GM04503 (cell line): ENCODE measurements at places on chromosomes 4 and X.
A peak's percentile ranks its signal among the peaks of the same experiment; 100 is the strongest.

GRCh38 chrX:125810856-125811255 lies 355.2 kb downstream of the DCAF12L2 start:
- no peak for DNase-seq

- no peak for DNase-seq
Measured at GRCh38 chrX:23954396-23954795, 46.6 kb downstream of the CXorf58 start.

DNA sequence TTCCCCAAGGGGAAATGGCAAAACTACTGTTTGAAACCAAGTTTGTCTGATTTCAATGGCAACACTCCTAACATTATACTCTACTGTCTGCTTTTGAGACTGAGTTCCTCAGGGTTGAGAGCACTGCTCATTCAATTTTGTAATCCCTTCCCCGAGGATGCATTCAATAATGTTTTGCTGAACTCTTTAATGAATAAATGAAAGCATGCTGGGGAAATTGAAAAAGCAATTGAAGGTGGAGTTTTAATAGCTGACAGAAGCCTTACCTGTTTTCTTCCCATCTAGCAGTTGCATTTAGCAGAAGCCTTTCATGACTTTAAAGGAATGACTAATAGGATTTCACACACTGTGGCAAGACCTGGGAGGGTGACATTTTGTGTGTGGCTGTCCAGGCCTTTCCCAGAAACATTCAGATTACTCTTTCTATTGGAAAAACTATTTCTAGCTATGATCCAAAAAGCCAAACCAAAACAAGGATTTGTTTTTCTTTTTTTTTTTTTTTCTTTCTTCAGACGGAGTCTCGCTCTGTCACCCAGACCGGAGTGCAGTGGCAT lies 45.1 kb downstream of the DTHD1 start:
- no peak for DNase-seq

GRCh38 chr4:99893029-99893428 lies 1.2 kb downstream of the LAMTOR3 start:
- no peak for DNase-seq

DNA sequence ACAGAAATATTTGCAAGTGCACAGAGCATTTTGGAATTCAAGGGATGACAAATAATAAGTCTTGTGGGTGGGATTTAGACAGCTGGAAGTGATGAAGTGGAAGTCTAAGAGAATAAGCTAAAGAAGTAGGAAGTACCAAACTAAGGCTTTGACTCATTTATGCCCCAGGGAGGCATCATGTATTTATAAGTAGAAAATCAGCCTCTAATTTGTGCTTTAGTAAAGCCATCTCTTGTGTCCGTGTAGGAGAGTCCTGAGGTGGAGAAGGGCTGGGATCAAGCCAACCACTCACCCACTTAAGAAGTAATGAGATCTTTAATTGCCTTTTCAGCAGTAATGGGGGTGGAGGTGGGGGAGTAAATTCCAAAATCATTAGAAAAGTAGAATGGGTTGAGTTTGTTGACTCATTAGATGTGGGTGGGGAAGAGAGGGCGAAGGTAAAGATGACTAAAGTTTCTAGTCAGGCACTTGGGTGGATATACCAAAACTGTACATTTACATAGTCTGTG lies 356.7 kb downstream of the STIM2 start:
- DNase-seq, result peak; percentile 22

DNA sequence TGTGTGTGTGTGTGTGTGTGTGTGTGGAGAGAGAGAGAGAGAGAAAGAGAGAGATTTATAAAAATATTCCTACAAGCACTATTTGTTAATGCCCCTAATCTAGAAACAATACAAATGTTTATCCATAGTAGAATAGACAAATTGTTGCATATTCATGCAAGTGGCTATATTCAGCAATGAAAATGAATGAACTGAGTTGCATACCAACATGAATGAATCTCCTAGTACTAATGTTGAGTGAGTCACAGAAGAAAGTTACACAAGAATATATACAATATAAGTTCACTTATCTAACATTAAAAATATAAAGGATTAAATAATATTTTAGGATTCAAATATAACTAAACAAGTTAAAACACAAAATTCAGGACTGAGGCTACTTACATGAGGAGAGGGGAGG lies 456.8 kb upstream of the AMOT start:
- no peak for DNase-seq

DNA sequence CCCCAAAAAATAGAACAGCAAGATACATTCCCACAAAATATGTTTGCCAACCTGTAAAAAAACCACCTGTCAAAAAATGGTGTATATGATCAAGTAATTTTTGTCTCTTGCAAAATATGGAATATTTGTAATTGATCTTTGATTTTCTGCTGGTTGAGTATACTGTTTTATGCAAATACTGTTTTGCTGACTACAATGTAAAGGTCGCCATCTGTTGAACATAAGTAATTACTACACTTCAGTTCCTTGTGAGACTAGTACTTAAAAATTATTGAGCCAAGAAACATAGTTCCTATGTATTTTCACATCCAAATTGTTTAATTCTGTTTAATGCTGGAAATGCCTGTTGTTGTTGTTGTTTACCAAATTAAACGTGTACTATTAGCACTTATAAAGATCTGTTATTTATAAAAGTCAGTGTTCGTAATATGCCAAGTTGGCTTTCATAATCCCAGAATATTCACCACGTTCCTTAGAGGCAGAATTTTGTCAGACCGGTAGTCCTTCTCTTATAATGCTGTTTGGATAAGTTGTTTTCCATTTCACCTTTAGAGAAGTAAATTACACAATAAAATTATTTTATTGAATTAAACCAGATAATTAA lies 144.2 kb downstream of the PDLIM5 start:
- no peak for DNase-seq

DNA sequence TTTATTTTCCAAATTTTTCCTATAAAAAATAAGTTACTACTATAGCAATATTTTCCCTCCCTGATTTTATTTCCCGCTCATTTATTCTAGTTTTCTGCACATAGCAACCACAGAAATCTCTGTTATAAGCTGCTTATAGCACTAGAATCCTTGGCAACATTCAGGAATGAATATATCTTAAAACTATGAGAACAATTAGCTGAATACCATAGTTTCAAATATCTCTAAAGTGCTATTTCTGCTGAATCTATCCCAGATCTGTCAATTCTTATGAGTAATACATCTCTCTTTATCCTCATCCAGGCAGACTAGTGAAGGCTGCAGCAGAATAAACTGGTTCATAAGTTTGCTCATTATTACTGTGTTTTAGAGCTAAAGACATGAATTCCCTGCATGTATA lies 622.9 kb upstream of the DIPK2B start:
- DNase-seq, result no peak

GRCh38 chr4:84568496-84568895 lies 14.4 kb upstream of the CDS1 start:
- DNase-seq, result no peak

DNA sequence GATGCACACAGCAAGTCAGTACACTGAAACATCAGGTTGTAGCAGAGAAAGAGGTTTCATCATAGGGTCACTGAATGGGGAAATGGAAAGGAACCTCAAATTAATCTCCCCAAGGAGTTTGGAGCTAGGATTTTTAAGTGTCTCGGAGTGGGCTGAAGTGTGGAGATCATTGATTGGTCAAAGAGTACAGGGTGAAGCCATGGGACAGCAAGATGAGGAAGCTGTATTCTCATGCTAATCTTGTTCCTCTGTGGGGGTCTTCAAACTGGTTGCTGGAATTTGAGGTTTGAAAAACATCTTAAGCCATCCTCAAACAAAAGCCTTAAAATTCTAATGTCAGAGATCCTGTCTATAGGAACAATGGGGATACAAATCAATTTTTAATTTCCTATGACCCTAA lies 78.8 kb upstream of the TEX13A start:
- DNase-seq, result no peak

DNA sequence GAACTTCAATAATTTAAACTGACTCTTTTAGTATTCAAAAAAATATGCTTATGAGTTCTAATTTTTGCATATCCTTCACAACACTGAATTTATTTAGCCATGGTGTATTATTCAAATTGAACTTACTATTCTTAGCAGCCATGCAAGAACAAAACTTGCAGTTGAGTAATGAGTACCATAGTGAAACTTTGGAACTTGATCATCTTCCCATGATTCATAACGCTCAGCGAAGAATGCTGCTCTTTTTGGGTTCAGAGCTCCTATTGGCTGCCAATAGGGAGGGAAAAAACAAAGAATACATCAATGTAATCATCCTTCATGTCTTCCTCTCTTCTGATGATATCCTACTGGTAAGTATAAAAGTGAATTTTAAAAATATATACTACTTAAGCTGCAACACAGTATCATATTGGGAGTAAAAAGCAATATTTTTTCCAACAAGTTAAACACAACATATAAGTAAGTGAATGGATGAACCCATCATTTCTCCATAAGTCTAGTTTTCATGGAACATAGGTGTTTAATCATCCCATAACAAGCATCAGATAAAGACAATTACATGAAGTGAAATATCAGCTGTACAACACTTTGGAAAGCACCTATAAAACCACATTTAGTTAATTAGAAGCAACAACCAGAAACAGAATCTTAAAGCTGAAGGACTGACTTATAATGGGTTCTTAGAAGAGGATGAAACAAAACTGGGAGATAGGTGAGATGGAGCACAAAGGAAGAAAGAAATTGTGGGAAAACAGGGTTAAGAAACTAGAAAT lies 145.2 kb upstream of the MAB21L2 start:
- no peak for DNase-seq

DNA sequence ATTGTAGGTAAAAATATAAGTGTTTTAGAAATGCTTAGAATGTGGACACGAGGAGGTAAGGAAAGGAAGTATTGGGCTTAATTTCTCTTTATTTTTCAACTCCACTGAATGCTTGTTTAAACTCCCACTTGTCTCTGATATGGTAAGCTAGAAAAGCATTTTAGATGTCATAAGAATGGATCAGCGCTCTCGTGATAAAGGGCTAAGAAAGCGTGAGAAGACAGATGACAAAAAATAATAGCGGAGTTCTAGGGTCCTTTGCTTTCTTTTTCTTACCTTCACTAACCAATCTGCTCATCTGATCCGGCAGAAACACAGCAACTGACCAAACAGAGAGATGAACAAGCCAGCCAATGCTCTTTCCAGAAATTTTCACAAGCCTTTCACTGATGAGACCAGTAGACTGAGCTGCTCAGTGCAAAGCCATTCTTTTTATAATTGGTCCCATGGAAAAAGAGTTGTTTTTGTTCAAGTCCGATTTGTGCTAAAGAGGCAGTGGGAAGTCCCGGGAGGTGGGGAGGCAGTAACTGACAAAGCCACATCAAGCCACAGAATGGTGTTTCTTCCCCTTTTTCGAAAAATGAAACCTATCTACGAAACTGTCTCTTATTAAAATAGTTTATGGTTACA lies at the start of gene TASL:
TASL (minus strand) TSS at position 405 of the 630 bp plus-strand sequence. CDS start 17,411 bp downstream, outside the sequence.
- no peak for DNase-seq

DNA sequence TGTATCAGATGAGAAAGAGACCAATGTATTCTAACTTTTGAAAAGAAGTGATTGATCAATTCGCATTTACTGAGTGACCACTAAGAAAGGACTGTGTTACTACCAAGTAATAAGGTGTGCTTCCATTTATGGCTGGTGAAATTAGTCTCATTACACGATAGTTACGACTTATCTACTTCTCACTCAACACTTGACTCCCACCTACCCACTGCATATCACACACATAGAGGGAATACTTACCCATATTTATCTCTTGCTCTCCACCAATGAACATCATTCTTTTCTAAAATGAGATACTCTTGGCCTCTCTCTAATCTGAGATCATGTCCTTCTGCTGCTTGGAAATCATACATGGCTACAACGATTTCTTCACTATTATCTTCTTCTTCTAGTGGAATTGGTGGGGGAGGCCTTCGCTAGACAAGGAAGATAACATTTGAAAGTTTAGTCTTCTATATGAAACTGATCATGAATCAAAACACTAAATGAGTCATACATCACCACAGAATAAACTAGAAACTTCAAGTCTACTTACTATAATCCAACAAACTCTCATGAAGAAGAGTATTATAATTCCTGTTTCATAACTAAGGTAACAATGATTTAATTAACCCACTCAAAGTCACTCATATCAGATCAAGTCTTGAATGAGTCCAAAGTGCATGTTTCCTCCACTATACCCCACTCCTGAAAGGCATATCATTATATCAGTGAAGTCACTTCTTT lies 33.7 kb upstream of the TXK start:
- DNase-seq, result no peak

DNA sequence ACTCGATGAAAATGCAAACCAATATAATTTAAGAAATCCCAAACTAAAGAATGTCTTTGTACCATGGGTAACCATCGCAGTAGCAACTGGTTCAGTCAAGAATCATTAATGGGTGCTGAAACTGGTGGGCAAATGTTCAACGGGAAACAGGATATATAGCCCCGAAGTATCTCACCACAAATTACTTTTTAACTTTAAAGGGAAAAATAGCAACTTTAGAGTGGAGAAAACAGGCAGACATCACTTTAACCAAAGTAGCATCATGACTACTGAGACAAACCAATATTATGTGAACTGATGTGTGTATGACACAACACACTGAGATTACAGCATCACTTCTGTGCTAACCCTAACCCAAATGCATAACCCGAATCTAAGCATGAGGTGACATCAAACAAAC lies 33.8 kb upstream of the SLAIN2 start:
- no peak for DNase-seq

DNA sequence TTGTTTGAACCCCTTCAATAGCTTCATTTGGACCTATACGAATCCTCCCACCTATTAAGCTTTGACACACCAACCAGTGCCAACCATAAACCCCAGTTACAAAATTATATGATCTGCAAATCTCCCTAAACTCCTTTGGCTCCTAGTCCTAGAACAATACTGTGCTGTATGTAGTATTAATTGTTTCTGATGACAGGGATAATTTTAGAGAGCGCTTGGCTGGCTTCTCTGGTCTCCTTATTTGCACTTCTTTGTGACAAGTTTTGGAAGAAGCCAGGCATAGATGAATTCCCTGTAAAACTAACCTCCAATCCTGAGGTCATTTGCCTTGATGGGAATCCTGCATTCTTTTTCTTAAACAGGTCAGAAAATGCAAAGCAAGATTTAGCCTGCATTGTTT lies 433.0 kb downstream of the PPARGC1A start:
- no peak for DNase-seq

GRCh38 chr4:52192721-52193135 lies 141.6 kb downstream of the SPATA18 start:
- no peak for DNase-seq

GRCh38 chr4:74890341-74890740 lies 42.6 kb upstream of the PARM1 start:
- no peak for DNase-seq

GRCh38 chrX:11952176-11952720 lies 186.0 kb upstream of the FRMPD4 start:
- no peak for DNase-seq

DNA sequence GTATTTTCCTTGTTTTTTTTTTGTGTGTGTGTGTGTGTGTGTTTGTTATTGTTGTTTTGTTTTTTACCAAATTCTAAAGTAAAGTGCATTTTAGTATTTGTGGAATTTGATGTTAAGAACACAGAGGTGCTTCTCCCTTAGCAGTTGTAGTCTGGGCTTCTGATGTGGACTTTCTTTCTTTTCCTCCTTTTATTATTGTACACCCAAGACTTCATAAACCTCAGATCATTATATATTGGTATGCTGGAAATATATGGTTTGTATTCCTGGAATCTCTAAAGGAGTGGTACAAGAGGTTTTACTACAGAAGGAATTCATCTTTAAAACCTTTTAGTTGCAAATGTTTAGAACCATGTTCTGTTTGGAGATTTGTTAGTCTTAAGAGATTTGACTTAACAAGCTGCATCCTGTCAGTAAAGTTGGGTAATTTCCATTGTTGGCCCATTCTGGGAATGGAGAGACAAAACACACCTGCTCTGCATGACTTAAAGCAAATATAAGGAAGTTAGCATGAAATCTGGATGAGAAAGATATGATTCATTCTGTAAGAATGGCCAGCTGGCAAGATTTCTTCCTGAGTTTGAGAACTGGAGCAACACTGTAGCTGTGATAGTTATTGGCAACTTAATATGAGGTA lies 64.0 kb downstream of the SMAD1 start:
- peak; percentile 38 for DNase-seq
